Gastroesophageal sphincter (tissue), 4 donors: ENCODE measurements at places on chromosomes 6 and 20.

GRCh38 chr6:89180971-89181370 lies 35.1 kb downstream of the PM20D2 start:
- ATAC-seq, result no peak

DNA sequence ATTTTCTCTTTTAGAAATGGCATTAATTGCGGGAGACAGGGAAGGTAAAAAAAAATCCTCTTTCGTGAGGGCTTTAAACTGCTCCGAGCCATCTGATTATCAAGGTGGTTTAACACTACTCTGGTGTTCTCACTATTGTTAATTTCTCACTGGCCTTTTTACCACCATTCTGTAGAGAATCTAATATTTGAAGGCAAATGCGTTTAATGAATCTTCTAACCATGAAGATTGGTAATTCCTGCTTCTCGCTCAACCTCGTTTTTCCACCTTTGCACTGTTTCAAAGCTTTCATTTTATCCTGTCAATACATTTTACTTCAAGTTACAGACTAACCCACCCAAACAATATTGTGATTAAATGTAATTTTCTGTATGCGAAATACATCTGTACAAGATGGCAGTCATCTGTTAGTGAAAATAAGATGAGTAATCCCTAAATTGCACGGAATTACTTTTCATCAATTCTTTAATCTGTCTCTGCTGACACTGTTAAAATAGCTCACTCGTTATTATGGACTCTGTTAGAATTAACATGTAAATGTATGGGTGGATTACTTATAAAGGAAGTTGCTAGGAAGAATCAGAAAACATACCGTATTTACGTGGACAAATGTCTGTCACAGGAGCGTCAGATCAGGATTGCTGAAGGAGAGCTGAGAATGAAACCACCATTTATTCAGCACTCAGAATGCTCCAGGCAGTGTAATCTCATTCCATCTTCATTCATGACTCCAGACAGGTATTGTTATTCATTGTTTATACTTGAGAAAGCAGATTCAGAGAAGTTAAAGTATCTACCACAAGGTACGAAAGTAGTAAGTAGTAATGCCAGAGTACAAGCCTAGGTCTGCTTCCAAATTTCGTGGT lies 1.1 kb upstream of the LCA5 start:
- ATAC-seq, result no peak

- no peak for ATAC-seq
Measured at GRCh38 chr20:33539129-33539528, 49.2 kb downstream of the CBFA2T2 start.

DNA sequence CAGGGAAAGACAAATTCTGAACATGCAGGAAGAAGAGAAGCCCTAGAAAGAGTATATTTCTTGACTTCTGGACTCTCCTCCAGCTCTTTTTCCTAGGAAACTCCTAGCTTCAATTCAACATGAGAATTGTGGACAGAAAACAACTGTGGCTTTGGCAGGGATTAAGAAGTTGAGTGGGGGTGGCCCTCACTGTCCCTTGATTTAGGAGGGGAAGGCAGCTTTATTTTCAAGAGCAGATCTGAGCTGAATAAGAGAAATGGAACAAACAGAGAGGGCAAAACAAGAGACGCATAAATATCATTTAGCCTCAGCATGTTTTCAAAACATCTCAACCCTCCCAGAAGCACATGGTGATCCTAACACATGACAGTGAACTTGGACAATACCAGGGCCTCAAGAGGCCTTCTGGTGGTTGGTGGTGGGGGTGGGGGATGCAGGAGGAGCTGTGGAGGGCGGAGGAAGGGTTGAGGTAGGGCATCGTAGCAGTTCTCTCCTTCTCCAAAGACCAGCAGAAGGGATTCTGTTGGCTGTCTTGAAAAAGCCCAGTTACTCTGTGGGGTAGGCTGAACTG lies 21.1 kb upstream of the TAGAP start:
- ATAC-seq, result no peak

- ATAC-seq, result no peak
Measured at GRCh38 chr20:60473211-60473610, 515.0 kb downstream of the CDH26 start.

DNA sequence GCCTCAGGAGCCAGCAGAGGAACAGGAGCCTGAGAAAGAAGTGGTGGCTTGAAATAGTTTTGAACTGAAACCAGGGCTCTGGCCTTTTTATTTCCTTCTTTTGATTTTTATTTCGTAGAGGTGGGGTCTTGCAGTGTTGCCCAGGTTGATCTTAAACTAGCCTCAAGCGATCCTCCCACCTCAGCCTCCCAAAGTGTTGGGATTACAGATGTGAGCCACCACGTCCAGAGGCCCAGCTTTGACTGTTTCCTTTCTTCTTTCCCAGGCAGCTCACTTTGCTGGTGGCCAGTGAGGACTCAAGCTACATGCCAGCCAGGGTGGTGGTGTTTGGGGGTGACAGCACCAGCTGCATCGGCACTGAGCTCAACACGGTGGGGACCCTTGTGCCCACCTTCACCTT lies 20.5 kb downstream of the CUL9 start:
- no peak for ATAC-seq

DNA sequence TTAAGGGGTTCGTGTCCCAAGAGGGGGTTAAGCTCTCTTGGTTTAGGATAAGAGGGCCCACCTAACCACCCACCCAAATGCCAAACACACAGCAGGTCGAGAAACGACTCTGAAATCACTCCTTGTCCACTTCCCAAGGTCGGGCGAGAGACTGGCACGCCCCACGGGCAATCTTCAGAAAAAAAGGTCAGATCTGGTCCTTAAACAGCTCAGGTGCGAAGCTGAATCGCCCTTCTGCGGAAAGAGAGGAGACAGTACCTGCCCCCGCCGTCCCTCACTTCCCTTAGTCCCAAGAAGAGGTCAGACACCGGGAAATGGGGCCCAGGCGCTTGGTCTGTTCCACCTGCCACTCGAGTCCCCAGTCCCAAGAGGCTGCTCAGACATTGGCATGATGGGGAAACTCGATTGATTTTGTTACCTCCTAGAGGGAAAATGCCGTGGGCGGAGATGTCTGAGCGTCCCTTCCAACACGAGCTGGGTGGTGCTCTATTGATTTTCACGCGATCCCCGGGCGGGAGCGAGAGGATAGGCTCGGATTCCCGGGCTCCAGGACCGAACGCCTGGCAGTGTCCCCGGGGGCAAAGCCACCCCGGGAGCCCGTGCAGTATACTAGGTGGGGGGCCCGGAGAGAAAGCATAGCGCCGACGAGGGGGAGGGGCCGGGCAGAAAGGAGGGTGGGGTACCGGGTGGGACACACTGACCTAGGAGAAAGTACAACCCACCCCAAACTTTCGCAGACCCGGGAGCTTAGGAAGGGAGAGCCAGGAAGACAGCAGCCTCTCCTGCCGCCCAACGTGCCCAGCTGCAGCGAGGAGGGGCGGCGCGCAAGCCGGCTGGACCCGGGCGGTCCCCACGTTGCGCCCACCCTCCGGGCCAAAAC lies 1.1 kb upstream of the SAMD5 start:
- no peak for ATAC-seq

GRCh38 chr20:4038676-4039370 lies 23.5 kb upstream of the RNF24 start:
- no peak for ATAC-seq

DNA sequence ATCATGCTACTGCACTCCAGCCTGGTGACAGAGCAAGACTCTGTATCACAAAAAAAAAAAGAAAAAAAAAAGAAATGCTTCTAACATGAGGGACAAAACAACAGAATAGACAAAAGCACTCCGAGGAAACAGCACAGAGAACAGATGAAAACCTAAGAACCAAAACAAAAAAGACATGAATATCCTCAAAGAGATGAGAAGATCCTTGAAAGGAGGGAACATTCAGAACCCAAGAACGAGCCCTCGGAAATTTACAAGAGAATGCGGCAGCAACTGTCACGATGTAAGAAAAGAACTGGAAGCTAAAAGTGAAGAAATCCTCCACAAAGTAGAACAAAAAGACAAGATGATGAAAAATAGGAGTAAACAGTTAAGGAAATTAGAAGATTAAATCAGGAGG lies 21.2 kb downstream of the ADA start:
- ATAC-seq, result no peak

DNA sequence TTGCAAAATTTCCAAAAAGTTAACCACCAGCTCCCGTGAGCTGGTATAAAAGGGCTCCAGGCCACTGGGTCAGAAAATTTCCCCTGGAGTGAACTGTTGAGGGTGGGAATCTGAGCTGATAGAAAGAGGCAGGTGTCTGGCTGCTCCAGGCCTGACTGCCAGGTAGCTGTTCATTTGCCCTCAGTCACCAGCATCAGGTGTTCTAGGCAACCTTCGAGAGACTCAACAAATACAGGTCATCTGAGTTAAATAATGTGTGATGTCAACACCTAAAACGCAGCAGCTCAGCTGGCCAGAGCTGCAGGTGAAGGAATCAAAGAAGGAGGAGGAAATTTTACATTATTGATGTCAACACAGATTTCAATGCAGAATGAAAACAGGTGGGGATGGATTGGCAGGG lies 46.7 kb downstream of the KCNK5 start:
- ATAC-seq, result no peak

DNA sequence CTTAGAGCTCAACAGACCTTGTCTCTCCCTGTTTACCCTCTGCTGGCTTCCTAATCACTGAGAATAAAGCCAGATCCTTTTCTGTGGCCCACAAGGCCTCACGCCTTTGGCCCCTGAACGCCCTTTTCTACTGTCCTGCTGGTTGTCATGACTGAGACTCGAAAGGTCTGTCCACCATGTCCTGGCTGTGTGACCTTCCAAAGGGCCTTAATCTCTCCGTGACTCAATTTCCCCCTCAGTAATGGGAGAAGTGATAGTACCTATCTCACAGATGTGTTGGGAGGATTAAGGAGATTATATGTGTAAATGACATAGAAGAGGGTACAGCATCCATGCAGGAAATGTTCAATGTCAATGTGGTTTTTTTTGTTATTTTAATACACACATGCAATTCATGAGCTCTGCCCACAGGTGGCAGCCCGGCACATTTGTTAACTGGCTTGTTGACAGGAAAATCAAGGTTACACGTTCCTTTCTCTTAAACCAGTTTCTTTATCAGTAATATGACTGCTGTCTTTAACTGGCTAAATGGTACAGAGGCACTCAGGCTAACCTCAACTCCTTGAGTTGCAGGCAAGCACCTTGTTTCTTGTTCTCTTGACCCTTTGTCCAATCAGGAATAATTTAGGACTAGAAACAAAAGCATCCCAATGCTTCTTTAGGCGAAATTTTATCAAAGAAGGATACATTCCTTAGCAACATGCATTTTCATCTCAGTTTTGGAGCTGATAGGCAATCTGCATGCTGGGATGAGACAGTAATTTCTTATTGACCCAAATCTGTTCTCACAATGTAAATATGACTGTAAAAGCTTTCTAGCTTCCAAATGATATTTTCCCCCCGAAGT lies 16.6 kb downstream of the SLC22A1 start:
- ATAC-seq, result no peak

- ATAC-seq, result no peak
Measured at GRCh38 chr6:147063469-147064031, 140.7 kb upstream of the STXBP5 start.

DNA sequence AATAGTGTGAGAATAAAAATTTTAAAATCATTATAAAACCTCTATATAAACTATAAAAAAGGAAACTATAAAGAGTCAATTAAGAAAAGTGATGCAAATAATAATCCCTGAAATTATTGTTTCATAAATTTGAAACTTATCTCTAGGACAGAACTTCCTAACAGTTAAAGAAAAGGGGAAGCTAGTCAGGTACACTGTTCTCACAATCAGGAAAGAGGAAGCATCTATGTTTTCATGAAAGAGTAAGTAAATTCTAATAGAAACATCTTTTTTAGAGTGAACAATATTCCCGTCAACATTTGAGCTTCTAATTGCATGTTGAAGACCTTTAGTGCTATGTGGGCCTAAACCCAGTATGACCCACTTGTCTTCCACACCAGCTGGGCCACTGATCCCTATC lies 1.2 kb upstream of the ADGRF1 start:
- no peak for ATAC-seq

- no peak for ATAC-seq
Measured at GRCh38 chr20:40691566-40692239, 2.7 kb upstream of the MAFB start.

GRCh38 chr6:144321839-144322591 lies 36.9 kb downstream of the UTRN start:
- ATAC-seq, result no peak

GRCh38 chr20:39676857-39677391 lies 714.8 kb downstream of the DHX35 start:
- no peak for ATAC-seq

DNA sequence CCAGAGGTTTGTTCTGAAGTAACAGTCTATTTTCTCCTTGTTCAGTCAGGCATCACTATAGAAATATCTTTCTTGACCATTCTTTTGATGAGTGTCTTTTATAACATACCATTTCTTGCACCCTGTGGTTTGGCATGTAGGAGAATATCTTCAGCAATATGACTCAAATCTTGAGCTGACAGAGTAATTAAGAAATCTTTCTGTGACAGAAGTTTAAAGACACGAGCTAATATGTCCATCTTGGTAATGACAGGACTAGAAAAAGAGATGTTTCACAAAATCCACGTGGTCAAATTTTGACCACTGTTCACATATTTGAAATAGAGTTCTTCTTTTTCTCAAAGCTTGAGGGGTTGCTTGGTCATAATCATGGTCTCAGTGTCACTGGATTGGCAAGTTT lies 149.9 kb downstream of the MYB start:
- no peak for ATAC-seq

GRCh38 chr6:157383471-157383870 lies 2.5 kb downstream of the ZDHHC14 start:
- no peak for ATAC-seq

DNA sequence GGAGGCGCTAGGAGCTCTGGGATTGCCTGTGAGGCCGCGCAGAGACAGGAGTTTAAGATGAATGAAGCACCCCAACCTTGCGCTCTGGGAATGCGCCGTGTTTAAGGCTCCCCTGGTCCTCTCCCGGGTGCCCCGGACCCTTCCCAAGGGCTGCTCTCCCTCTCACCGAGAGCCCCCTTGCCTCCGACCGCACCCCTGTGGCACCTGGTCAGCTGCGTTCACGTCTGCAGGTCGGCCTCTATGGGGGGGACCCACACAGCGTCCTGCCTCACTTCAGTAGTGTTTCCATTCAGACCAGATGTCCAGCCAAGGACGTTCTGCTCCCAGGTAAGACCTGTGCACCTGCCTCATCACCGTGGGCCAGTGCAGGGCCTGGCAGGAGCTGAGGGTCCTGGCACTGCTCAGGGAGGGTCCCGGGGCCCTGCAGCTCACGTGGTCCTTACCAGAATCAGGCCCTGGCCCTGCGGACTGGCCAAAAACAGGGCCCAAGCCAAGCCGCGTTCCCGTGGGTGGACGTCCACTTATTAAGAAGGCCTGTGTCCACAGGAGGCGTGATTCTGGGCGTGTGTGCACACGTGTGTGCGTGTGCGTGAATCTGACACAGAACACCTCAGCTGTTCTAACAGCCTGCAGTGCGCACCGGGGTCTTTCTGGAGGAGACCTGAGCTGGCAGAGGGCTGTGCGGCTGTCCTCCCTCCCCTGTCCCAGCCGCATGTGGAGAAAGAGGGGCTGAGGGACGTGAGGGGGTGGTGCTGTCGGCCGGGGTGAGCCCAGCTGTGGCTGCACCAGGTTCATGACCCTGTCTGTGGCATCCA lies 79.9 kb upstream of the BHLHE23 start:
- no peak for ATAC-seq

- no peak for ATAC-seq
Measured at GRCh38 chr6:105591053-105591452, 188.2 kb upstream of the PREP start.
